ENCODE measurements at places on chromosomes 7 and 10. TPM values are rescaled to one million over a fixed set of nuclear protein-coding genes. Genes with fewer than 3 reads are reported as not detected.

HOXA13 gene
- total RNA-seq: not detected

- H3K4me3 ChIP-seq: no peak overlapping the region
- no peaks in the 10 kb centered on the region for H3K27me3 ChIP-seq
- H3K36me3 ChIP-seq: no peaks in the 10 kb centered on the region
- H3K27ac ChIP-seq: no peak overlapping the region
- H3K4me1 ChIP-seq: no peaks in the 10 kb centered on the region
These were observed 192.4 kb downstream of the ADARB2 start for GRCh38 chr10:1544929-1545328.

GRCh38 chr7:138024765-138025164 is 22.9 kb upstream of the CREB3L2 start:
- no peak for DNase-seq
- no peak overlapping the region for H3K4me3 ChIP-seq
- H3K27ac ChIP-seq: no peak overlapping the region
- no peaks in the 10 kb centered on the region for H3K27me3 ChIP-seq

- no peak for DNase-seq
- H3K27ac ChIP-seq: no peak overlapping the region
- no peaks in the 10 kb centered on the region for H3K4me1 ChIP-seq
These were observed 75.2 kb downstream of the CLEC2L start for GRCh38 chr7:139598642-139599041.

TMEM178B gene
- total RNA-seq: 1.1 TPM
